Adrenal gland (tissue), 19 donors: ENCODE measurements at places on chromosomes 6 and 20.

- no peaks in the 10 kb centered on the region for H3K27me3 ChIP-seq
- H3K4me1 ChIP-seq: peaks cover 11% of the 10 kb centered on the region
- H3K27ac ChIP-seq: peak overlapping the region; percentile 22
- H3K36me3 ChIP-seq: no peaks in the 10 kb centered on the region
Measured at GRCh38 chr6:32937230-32937633, 3.6 kb downstream of the HLA-DMB start.

DNA sequence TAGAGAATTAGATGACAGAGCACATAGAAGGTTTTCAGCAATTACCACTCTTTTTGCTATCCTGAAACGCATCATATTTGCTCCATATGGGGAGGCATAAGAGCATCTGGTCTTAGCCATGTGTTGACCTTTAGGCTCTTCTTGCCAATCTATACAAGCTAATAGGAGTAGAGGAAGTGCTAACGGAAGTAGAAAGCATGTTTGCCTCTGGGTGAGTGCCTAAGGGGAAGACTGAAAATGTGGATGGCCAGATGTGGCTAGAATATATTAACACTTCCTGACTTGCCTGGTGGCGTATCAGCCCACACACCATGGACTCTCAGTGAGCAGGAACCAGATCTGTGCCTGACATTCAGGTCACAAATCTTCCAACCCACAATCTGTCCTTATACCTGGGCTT lies 136.3 kb downstream of the LRRC1 start:
- H3K36me3 ChIP-seq: no peaks in the 10 kb centered on the region
- H3K27me3 ChIP-seq: no peaks in the 10 kb centered on the region
- H3K4me3 ChIP-seq: no peak overlapping the region
- no peak overlapping the region for H3K27ac ChIP-seq

- no peaks in the 10 kb centered on the region for H3K27me3 ChIP-seq
- no peak for DNase-seq
- H3K4me1 ChIP-seq: no peaks in the 10 kb centered on the region
- no peak overlapping the region for H3K4me3 ChIP-seq
- H3K27ac ChIP-seq: no peak overlapping the region
Measured at GRCh38 chr6:6707143-6707542, 118.6 kb downstream of the LY86 start.

DNA sequence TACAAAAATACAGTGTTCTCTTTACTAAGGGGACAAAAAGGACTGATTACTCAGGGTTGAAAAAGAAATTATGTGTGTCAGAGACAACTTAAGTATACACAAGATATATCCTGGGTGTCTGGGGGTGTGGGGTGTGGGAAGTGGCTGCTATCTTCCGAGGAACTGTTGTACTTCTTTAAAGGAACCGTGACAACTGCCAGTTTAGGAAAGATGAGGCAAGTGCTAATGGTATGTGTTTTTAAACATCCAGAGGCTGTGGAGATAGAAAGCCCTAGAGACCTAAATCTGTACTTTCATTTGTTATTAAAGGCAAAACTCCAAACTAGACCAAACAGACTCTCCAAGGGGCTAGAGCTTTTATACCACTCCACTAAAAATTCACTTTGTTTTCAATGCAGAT lies 95.6 kb downstream of the SNAP25 start:
- H3K4me1 ChIP-seq: no peaks in the 10 kb centered on the region
- H3K27me3 ChIP-seq: no peaks in the 10 kb centered on the region
- no peak overlapping the region for H3K4me3 ChIP-seq

DNA sequence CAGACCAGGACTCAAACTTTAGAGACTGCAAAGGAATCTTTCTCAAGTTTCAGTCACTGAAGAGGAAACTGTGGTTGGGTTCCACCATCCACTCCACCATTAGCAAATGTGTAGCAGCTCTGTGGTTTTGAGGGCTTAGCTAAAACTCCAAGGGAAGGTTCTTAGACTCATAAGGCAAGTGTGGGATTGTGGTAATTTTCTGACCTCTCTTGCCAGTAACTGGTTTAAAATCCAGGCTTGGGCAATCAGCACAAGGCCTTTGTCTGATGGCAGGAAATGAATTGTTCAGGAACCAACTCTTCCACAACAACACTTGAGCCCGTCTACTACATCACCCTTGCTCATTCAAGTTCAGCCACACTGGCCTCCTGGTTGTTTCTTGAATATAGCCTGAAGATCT lies 68.6 kb upstream of the FBXL4 start:
- no peaks in the 10 kb centered on the region for H3K27me3 ChIP-seq
- H3K4me3 ChIP-seq: no peak overlapping the region
- H3K4me1 ChIP-seq: no peaks in the 10 kb centered on the region
- no peaks in the 10 kb centered on the region for H3K36me3 ChIP-seq
- H3K27ac ChIP-seq: no peak overlapping the region

DNA sequence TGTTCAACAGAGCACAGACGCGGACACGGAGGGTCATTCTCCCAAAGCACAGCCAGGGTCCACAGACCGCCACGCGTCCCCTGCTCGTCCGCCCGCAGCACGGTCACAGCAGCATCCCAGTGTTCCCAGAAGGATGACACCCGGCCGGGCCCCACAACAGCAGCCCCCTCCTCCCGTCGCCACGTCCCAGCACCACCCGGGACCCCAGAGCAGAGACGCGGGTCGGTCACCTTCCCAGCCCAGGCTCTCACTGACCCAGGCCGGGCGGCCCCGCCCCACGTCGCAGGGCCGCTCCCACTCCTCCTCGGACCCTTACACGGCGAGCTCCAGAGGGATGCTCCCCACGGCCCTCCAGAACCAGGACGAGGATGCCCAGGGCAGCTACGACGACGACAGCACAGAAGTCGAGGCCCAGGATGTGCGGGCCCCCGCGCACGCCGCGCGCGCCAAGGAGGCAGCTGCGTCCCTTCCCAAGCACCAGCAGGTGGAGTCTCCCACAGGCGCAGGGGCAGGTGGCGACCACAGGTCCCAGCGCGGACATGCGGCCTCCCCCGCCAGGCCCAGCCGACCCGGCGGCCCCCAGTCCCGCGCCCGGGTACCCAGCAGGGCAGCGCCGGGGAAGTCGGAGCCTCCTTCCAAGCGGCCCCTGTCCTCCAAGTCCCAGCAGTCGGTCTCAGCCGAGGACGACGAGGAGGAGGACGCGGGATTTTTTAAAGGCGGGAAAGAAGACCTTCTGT lies 64.3 kb downstream of the FNDC1 start:
- H3K27ac ChIP-seq: no peak overlapping the region
- no peaks in the 10 kb centered on the region for H3K4me1 ChIP-seq
- H3K4me3 ChIP-seq: no peak overlapping the region
- no peak for DNase-seq
- H3K27me3 ChIP-seq: peaks cover 26% of the 10 kb centered on the region
- no peaks in the 10 kb centered on the region for H3K36me3 ChIP-seq

DNA sequence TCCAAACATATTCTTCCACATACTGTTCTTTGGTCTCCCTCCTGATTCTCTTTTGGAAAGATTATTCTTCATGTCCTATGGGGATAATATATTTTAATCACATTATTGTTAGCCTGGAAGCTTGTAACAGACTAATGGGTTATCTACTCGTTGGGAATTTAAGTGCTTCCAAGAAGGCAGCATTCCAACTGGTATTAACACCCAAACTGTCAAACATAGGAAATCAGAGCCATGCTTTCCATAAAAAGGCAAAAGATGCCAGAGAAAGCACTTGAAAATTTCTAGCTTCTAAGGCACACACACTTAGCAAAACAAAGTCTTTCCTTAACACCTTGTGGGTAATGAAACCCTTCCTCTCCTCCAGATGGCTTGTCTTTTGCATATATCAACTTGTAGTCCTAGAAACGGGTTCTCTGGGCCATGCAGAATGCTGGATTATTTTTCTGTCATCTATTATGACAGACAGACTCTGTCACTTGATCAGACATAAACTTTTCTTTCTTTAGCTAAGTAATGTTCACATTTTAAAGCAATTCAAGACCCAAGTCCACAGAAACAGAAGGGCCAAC lies 41.5 kb downstream of the B4GALT5 start:
- no peak overlapping the region for H3K27ac ChIP-seq
- H3K4me1 ChIP-seq: peaks cover 85% of the 10 kb centered on the region
- H3K36me3 ChIP-seq: no peaks in the 10 kb centered on the region
- no peak for DNase-seq

GRCh38 chr6:139759086-139759485 lies 384.6 kb upstream of the CITED2 start:
- no peaks in the 10 kb centered on the region for H3K36me3 ChIP-seq
- H3K27ac ChIP-seq: no peak overlapping the region
- peaks cover 24% of the 10 kb centered on the region for H3K4me1 ChIP-seq
- DNase-seq: no peak

GRCh38 chr6:9100869-9101580 lies 665.7 kb upstream of the SLC35B3 start:
- H3K4me3 ChIP-seq: no peak overlapping the region
- H3K27me3 ChIP-seq: no peaks in the 10 kb centered on the region
- DNase-seq: no peak
- no peak overlapping the region for H3K27ac ChIP-seq
- no peaks in the 10 kb centered on the region for H3K36me3 ChIP-seq
- no peaks in the 10 kb centered on the region for H3K4me1 ChIP-seq

DNA sequence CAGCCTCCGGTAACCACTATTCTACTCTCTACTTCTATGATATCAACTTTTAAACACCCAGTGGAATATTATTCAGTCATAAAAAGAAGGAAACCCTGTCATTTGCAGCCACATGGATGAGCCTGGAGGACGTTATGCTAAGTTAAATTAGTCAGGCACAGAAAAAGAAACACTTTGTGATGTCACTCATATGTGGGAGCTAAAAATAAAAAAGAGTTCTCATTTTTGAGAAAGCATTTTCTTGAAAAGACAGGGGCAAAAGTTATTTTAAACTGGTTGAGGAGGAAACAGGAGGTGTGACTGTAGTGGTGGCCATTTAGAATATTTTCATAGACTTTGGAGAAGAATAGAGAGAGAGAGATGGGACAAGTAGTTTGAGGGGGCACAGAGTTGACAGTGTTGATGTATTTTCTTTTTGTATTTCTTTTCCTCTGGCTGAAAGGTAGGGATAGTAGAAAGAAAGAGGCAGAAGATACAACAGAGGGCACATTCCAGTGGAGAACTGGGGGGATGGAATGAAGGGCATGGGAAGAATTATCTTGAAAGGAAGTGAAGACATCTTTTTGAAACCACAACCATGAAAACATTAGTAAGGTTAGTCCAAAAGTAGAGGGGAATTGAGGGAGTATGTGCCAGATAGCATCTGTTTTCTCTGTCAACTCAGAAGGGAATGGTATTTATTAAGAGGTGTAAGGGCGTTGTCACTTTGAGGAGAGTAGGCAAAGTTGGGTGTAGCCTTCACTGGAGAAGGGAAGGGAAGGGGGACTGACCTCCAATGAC lies 181.3 kb upstream of the GMDS start:
- H3K4me3 ChIP-seq: no peak overlapping the region
- no peak for DNase-seq
- no peaks in the 10 kb centered on the region for H3K27me3 ChIP-seq

GRCh38 chr20:56826306-56826704 lies 197.2 kb downstream of the TFAP2C start:
- no peak overlapping the region for H3K27ac ChIP-seq
- H3K36me3 ChIP-seq: no peaks in the 10 kb centered on the region
- no peak for DNase-seq
- H3K4me1 ChIP-seq: no peaks in the 10 kb centered on the region

DNA sequence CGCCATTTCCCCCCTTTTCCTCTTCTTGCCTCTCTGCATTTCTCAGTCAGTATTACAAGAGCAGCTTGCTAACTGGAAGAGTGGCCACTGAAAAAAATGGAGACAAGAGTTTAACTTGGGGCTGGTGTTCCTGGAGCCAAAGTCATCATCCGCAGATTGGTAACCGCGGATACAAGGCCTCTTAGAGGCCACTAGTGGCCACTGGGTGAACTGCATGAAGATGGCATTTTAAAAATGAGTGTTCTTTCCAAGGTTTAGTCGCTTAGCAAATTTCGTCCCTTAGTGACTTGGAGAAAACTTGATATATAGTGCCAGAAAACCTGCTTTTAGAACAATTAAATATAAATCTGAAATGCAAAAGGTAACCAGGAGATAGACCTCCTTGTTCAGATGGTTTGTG lies 4.8 kb downstream of the F13A1 start:
- H3K27me3 ChIP-seq: peaks cover 4% of the 10 kb centered on the region
- DNase-seq: peak; percentile 59
- no peak overlapping the region for H3K4me3 ChIP-seq
- H3K27ac ChIP-seq: no peak overlapping the region
- H3K4me1 ChIP-seq: no peaks in the 10 kb centered on the region
- no peaks in the 10 kb centered on the region for H3K36me3 ChIP-seq

- no peaks in the 10 kb centered on the region for H3K36me3 ChIP-seq
- H3K27me3 ChIP-seq: no peaks in the 10 kb centered on the region
- H3K27ac ChIP-seq: no peak overlapping the region
- no peak overlapping the region for H3K4me3 ChIP-seq
- no peak for DNase-seq
Measured at GRCh38 chr6:35401514-35401913, 50.6 kb upstream of the FANCE start.

DNA sequence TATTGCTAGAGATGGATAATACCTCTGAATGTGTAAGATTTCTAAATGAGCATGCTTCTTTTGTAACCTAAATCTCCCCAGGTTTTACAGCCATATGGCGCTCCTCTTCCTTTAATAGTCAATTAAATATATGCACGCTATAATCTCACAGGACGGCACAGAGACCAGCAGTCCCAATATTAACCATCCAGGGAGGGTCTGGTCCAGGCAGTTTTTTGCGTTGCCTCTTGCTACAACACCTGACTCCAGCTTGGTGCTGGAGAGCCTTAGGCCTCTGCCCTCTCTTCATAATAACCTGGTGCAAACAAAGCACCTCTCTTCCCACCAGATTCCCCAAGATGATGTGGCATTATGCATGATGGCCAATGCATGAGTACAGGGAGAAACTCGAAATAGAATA lies 183.4 kb downstream of the LY86 start:
- no peaks in the 10 kb centered on the region for H3K36me3 ChIP-seq
- DNase-seq: no peak
- no peaks in the 10 kb centered on the region for H3K4me1 ChIP-seq
- H3K27me3 ChIP-seq: no peaks in the 10 kb centered on the region

DNA sequence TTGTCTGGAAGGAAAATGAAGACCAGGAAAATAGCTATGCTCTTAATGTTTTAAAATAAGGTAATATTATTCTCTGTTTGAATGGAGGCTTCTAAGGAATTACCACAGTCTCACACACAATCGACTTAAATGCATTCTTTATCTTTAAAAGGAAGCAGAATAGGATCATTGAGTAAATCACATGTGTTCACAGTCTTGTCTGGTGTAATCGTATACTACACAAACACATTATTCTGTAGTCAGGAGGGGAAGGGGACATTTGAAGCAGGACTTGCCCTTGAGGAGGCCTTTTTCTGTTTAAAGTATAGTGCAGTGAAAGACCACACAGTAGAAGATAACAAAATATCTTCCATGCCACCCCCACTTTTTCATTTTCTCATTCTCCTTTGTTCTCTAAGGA lies 20.6 kb upstream of the REV3L start:
- no peaks in the 10 kb centered on the region for H3K36me3 ChIP-seq
- no peaks in the 10 kb centered on the region for H3K27me3 ChIP-seq
- H3K4me1 ChIP-seq: no peaks in the 10 kb centered on the region
- H3K4me3 ChIP-seq: no peak overlapping the region
